ENCODE measurements at places on chromosomes 3 and 15.

GRCh38 chr3:186217820-186218164 is 108.9 kb upstream of the ETV5 start:
- no peak for DNase-seq

DNA sequence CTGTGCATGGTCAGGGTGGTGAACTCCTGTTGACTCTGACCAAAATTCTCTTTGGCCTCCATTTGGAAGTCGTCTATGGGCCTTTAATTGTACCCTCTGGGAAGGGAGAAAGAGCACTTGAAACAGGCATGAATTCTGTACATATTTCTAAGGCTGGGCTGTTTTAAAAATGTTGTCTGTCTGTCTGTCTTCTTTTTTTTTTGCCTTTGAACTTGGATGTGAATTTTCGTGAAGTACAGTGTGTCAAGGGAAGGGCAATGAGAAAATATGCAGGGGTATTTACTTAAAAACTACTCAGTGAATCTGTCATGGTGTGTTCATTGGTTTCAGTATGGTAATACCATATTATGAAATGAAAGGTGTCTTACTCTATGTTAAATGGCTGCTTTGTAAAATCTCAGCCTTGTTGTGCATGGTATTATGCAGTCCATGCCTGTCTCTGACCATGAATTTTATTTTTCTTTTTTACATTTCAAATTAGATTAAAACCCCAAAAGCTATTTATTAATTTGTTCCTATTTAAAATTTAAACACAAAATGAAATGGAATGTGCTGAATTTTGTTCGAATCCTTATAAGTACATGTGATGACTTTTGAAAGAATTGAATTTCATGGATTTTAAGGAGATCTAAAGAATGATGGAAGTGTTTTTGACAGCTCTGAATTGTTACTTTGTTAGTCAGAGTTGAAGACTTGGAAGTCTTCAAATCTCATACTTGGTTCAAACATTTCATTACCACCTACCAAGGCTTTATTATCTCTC is 51.1 kb downstream of the RARB start:
- no peak for DNase-seq

DNA sequence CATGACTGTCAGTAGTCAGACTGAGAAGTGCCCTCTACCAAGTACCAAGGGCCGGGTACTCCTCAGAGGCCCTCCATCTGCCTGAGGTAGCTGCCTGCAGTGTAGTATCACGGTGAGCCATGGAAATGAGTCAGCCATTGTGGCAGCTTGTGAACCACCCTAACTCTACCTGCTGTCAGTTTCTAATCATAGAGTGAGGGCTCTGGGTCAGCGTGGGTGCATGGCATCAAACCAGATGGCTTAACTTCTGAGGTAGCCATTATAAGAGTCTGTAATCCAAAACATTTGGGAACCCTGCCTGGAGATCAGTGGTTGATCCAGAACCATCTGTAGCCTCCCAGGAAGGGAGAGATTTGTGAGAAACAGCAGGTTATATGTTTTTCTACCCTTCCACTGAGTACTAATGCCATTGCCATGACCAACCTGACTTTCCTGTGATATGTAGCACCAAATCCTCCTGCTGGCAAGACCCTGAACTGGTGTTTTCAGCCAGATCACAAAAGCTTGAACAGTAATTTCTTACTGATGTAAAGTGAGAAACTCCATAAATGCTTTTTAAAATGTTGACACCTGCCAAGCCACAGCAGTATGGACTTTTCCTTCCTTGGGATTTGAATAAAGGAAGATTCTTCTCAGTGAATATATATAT is 38.9 kb downstream of the ABHD2 start:
- no peak for DNase-seq

- DNase-seq, result no peak
These were observed 116.4 kb upstream of the ARHGEF3 start for GRCh38 chr3:56918111-56918568.

DNA sequence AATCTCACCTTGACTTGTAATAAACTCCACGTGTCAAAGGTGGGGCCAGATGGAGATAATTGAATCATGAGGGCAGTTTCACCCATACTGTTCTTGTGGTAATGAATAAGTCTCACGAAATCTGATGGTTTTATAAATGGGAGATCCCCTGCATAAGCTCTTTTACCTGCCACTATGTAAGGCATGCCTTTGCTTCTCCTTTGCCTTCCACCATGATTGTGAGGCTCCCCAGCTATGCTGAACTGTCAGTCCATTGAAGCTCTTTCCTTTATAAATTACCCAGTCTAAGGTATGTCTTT is 45.5 kb downstream of the SUCNR1 start:
- DNase-seq, result no peak

DNA sequence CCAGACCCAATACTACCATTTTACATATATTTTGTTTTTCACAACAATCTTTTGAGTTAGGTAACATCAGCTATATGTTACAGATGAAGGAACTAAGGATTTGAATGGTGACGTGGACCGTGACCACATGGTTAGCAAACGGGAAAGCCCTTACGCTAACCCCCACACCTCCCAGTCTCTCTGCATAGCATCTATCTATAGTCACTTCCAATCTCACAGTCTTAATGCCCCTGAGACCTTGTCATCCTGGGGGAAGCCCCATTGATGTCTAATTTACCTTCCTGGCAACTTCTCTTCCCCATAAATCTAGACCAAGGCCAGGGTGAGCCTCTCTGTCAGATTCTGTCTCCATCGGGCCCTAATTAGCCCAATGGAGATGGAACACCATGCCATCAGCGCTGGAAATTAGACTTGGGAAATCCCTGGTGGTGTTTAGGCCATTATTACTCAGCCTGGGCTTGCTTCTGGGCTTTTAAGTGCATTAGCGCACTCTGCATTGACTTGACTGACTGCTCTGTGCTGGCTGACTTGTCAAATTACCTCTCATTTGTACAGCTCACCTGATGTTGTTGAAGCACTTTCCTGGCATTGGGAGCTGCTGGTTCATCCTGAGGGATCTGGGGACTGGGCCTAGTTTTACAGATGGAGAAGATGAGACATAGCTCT is 34.0 kb upstream of the SH3GL3 start:
- DNase-seq, result no peak

DNA sequence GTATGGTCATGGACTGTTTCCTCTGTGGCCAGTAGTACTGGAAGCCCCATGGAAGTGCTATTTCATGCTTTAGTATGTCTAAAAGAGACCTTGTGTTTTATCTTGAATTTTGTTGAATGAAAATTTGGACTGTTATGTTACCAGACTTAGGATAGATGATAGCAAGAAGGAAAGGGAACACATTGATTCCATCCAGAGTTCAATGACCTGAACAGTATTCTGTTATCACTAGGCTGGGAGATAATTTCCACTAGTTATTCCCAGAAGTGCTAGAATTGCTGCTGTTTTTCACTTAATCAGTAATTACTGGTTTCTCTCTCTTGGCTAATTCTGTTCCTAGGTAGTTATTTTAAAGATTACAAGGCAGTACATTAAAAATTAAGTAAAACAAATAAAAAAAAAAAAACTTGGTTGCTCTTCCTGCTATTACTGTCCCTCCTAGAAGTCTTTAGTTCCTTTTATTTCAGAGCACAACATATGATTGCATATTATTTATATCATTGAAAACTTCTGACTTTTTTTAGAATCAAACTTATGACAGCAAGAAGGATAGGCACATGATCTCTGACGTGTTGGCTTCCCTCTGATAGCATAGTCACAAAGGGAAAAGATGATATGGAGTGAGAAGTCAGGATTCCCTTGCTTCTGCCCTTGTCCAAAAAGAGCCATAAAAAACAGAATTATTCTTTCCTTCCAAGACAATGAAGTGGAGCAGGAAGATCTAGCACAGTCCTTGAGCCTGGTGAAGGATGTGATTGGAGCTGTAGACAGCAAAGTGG is 72.2 kb downstream of the KLHL25 start:
- no peak for DNase-seq

- DNase-seq, result no peak
These were observed 108.1 kb upstream of the ZBED2 start for GRCh38 chr3:111702996-111703985.

GRCh38 chr3:157170861-157171260 is 10.9 kb upstream of the CCNL1 start:
- no peak for DNase-seq

DNA sequence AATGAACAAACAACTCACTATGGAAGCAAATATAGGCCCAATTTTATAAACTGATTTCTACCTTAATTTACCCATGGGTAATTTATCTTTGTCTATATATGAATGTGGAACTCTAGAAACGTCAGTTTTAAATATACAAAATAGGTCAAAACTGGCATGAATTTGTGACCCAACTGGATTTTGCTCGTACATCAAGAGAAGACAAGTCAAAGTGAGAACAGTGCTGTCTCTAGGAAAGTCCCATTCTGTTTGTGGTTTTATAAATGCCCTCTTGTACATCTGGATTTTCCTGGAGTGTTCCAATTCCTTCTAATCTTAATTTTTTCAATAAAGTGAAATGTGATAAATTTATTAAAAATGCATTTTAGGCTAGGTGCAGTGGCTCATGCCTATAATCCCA is 50.2 kb upstream of the ABHD10 start:
- no peak for DNase-seq

DNA sequence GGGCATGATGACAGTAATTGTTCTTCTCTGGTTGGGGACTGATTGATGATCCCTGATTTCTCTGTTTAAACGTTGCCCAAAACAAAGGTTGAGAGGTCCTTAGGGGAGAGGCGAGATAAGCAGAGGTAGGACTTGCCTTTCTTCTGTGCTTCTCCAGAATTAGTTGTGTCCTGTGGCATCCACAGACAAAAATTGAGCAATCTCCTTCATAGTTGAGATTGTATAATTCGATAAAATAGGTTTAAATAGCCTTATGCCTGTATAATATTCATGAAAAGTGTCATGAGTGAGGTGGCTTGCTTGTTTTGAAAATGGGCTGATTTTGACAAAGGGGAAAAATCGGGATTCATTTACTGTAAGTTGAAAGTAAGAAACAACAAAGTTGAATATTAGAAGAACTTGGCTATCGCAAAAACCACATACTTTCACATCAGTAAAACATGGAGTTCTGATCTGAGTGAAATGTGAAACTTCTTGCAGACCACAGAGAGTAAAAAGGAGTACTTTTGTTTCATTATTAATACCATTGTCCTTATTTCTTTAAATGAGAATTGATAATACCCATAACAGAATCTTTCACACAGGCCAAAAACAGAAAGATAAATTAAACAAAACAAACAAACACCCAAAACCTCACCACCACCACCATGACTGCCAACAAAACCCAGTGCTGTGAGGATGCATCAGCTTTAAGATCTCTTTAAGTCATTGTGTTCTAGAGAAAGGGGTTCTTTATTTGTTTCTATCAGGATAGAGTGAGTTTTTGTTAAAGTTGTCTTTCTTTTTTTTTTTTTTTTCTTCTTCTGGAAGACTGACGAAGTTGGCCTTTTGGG is 155.7 kb downstream of the LPP start:
- DNase-seq, result no peak

GRCh38 chr3:73433687-73434086 is 191.1 kb downstream of the PDZRN3 start:
- no peak for DNase-seq

GRCh38 chr3:195182470-195182795 is 88.5 kb downstream of the XXYLT1 start:
- no peak for DNase-seq

DNA sequence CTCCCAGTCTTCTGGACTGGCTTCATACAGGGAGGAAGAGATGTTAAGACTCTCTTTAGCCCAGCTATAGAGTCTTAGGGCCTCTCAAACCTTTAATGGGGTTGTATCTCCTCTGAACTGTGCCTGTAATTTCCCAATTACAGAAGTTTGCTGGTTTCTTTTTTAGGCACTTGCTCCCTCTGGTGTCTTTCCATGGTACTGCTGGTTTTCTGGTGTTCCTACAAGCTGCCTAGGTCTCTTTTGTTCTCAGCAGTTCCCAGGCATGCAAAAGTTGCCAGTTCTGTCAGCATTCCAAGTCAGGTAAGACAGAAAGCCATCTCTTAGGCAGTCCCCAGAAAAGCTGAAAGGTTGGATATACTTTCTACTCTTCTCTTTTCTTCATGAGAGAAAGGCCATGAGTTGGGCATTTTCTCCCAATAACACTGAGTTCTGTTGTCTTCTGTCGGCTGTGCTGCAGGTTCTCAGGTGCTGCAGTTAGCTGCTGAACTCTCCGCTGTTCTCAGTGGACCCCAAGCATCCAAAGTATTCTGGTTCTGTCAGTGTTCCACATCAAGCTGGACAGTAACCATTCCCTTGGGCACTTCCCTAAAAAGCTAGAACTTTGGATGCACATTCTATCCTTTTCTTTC is 54.4 kb upstream of the EHHADH start:
- DNase-seq, result no peak

GRCh38 chr15:52284164-52284563 is 11.4 kb downstream of the MYO5C start:
- DNase-seq, result no peak

- DNase-seq, result no peak
These were observed 627 bp downstream of the NT5DC2 start for GRCh38 chr3:52532838-52533622.

GRCh38 chr3:126256251-126256650 is 75.9 kb upstream of the ALDH1L1 start:
- DNase-seq, result no peak

DNA sequence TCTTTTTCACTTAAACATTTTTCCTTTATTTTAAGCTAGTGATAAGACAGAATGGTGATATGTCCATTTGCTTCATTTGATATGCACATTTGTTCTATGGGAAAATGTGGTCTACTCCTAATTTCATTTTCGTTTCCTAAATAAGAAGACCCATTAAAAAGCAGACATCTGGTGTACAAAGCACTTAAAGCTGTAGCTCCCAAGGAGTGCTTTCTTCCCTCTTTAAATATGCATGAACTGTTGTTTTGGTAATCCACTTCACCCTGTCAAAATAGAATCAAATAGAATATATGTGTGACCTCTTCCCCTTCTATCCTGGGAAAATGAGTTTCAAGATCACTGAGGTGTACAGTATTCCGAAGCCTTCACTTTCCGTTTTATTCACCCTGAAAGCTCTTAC is 182.8 kb downstream of the ROBO2 start:
- no peak for DNase-seq

GRCh38 chr3:195870442-195870841 is 37.9 kb downstream of the TNK2 start:
- DNase-seq, result no peak

- DNase-seq, result no peak
These were observed 176.2 kb downstream of the EFHB start for GRCh38 chr3:19757773-19758172.

- no peak for DNase-seq
These were observed 369.0 kb downstream of the UNC13C start for GRCh38 chr15:54347082-54347827.

DNA sequence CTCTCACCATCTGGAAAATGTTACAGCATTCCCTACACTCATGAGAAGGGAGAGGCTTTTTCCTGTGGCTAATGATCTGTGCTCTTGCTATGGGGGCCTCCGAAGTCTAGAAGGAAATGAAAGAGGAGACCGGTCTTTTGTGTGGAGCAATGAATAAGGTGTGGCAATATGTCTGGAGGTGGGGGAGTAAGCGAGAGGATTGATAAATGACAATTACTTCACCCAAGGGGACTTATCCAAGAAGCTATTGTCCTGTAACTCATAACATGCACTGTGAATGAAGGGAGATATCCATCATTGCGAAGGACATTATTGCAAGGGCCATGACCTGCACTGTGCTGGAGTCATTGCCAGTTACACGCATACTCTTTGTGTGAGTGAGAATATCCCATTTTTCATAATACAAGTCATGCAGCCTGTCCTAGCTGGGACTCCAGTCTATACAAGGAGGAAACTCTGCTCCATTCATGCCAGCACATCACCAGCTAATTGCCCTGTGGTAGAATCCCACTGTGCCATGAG is 37.7 kb upstream of the SYNPR start:
- DNase-seq, result no peak

GRCh38 chr15:35379972-35380371 is 166.0 kb downstream of the DPH6 start:
- no peak for DNase-seq

Data from amygdala (tissue), 56 donors.